ENCODE measurements at places on chromosomes 2 and 18.

DNA sequence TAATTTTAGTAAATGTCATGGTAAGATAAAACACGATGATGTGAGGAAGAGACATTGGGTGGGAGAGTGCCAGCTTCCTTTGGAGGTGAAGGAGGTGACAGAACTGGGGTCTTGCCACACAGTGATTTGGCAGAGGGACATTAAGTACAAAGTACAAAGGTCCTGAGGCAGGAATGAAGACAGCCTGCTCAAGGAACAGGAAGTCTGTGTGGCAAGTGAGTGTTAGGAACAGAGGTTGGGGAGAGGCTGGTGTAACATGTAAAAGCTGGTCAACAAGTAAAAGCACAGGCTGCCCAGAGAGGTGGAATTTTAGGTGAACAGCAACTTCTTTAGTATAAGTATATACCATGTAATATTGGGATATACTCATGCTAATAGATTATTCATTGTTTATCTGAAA is 73.1 kb downstream of the INPP5D start:
- no peak for DNase-seq

- DNase-seq: no peak
Observed at GRCh38 chr18:8326763-8327394, 282.4 kb upstream of the RAB12 start.

DNA sequence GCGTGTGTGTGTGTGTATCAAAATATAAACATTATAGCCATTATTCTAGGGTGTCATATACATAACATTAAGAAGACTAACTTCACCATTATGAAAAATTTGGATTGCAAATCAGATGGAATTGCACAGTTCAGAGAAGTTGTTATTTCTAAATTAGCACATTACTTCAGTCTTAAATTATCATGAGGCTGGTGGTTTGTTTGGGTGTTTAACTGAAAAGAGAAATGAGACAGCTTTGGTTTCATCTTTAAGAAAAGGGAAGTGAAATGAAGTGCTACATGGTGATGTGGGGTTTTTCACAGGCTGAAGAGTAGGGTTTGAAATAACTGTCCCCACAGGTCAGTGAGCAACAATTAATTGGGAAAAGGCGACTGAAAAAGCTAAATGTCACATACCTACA is 161.2 kb upstream of the XIRP2 start:
- DNase-seq: no peak

DNA sequence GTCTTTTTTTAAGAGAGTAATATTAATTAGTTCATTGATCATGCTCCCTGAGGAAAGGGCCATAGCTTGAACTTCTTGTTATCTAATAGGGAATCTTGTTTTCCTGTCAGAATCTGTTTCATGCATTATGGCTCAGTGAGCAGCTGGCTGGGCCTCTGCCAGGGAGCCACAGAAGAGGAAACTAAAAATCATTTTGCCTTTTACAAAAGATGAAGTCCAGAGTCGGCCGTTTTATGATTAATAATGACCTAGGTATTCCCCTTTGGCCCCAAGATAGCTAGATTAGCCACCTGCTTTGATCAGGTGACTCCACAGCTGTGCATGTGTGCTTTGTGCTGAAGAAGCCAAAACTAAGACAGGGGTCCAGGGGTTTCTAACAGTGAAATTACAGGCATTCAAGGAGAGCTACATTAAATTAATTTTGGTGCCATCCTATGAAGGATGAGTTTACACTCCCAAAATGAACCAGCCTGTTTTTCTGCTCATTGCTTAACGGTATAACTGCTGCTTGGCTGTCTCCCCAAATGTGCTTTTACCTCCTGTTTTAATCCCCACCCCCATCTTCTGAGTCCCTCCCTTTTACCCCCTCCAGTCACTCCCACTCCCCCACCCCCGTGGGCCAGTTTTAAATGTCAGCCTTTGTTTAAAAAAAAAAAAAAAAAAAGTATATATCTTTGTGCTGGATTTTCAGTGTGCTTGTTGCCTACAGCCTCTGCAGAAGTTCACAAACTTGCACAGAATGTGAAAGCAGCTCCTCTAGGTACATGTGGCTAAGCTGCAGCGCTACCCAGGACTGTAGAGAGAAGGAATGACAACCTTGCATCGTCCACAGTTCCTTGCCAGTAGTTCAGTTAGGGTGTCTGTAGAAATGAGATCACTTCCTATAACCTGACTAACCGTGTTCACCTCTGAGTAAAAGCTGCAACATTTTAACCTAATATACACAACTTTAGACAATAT is 93.1 kb downstream of the CABLES1 start:
- DNase-seq: no peak

DNA sequence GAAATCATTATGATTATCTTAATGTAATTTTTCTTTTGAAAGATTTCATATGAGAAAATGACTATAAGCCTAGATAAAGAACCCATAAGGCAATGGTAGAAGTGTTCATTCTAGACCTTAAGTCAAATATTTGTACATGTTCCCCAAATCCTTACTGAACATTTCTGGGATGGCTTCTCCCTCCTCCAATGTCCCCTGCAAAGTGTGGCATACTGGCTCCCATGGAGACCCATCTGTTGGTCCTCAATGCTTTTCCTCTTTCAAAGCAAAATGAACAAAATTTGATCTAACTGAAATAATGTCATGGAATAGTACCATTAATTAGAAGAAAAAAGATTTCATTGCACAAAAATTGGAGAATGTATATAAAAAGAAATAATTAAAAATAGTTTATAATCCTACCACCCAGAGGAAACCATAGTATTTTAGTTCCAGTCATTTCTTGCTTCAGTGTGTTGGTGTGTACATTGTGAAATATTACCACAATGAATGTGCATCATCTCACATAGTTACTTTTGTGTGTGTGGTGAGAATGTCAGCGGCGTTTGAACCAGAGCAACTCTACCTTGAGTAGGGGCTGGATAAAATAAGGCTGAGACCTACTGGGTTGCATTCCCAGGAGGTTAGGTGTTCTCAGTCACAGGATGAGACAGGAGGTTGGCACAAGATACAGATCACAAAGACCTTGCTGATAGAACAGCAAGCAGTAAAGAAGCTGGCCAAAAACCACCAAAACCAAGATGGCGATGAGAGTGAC is 181.3 kb downstream of the UXS1 start:
- DNase-seq: no peak

DNA sequence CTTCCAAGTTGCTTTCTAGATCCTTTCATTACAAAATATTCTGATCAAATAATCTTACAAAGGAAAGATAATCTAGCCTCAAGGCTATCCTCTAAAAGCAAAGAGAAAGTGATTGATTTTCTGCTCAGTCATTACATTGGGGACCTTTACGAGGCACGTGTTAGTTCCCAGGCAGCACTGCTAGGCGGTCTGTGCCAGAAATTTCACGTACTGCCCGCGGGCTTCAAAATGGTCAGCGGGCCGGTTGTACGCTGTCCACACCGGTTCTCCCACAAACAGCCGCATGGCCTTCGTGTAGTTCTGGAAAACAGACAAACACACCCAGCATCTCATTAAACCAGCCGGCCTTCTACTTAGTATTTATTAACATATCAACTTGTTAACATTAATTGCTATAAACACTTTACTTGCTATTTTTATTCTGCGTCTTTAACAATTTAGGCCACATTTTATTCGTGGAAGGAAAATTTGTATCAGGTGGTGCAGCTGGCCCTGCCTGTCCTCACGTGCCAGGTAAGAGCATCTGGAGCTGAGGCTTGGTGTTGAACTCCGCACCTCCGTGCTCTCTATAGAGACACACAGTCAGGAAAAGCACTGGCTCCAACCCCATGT is 20.4 kb downstream of the ADI1 start:
- DNase-seq: no peak

DNA sequence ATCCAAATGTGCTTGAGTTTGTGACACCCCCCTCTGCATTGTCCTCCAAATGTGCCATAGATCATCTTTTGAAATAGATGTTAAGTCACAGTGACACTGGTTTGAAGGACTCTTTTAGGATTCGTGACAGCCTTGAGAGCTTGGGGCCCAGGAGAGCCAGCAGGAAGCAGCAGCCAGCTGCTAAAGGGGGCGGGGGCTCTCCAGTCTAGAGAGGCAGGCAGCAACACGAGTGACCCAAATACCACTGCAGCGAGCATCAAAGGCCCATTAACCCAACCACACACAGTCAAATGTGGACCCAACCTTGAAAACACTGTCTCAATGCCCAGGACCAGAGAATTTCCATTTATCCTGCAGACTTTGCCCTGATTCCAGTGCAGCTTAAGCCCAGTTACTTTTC is 75.6 kb downstream of the ZBTB7C start:
- DNase-seq: no peak

DNA sequence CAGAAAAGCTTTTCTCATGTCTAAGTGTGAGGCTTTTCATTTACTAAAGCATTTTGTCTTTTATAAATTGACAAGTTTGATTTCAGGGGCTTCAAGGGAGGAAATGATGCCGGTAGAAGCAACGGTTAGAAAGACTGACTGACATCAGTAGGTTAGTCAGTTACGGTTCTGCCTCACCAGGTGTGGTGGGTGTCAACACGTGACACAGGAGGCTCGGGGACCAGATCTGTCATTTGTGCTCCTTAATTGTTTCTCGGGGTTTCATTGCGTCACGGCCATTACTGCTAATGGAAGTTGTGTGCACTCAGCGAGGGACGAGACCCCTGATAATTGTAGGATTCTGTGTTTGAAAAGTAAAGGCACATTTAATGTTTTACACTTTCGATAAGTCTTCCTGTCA is 18.9 kb upstream of the PTPRM start:
- DNase-seq: no peak

DNA sequence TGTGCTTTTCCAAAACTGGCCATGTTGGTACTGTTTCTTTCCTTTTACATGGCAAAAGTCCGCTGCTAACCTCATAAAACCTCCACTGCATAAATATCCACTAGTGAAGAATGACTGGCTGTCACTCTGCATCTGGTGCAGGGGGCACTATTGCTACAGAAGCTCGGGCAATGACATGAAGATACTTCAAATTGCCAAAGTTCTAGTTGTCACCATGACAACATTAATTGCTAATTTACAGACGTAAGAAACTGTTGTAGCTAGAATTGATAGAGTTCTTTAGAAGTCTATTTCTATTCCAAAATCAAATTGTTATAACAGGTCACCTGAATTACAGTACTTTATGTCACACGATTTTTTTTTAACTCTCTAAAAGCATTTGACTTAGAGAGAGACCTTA is 845 bp downstream of the CFAP210 start:
- no peak for DNase-seq

DNA sequence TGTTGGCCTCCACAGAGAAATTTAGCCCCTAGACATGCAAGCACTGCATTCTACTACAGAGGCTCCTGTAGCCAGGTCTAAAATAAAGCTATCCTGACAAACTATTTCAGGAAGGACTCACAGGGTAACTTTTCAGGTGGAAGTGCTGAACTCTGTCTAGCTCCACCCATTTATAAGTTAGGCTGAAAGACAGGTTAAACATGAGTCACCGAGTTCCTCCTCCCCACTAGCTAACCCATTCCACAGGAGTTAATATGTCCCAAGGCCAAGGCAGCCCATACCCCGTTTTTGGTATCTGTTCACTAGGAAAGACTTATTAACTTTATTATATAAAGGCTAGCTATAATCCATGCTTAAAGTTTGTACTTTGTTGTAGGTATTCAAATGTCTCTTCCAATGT is 3.5 kb downstream of the CWC22 start:
- DNase-seq: no peak

GRCh38 chr2:187939180-187939579 is 352.5 kb upstream of the GULP1 start:
- no peak for DNase-seq

Measured in skeletal muscle cell (primary cell).